ENCODE measurements at places on chromosomes 6 and 20.

DNA sequence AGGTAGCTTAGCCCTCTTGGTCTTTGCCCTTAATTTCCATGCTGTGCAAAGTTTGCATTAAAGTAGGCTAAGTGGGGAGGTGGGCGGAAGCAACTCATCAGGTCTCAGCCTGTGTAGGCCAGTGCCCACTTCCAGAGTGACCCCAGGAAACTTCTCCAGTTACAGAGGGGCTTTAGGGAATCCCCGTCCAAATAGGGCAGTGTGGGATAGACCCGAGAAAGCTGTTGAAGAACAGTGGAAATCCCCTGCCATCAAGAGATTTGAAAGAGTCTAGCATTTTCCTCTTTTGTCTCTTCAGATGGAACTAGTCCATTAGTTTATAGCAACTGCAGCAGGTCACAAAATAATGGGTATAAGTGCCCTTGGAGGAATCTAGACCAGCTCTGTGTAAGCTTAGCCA is 20.2 kb downstream of the SF3B5 start:
- no peak for DNase-seq

DNA sequence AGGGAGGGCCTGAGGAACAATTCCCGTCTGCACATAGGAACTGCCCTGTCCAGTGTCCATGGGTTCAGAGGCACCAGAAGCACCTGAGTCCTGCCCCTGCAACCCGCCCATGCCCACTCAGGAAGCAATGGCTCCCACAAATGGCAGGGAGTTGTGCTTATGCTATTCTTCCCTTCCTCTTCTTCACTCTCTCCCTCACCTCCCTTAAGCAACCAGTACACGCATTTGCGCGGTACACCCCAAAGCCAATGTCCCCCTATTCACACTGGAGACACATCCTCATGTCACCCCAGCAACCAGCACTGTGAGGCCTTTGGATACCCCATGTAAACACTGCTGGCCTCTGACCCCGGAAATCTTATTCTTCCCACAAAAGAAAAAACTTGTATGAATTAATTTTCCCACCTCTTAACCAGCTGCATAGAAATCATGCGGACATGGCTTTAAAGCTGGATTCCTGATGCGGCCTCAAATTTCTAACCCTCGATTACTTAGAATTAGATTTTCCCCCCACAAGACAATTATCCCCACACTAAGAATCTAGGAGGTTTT is 30.9 kb downstream of the FYN start:
- DNase-seq: no peak

- DNase-seq: peak; percentile 56
Measured at GRCh38 chr6:106334646-106335448, 9.3 kb upstream of the ATG5 start.

DNA sequence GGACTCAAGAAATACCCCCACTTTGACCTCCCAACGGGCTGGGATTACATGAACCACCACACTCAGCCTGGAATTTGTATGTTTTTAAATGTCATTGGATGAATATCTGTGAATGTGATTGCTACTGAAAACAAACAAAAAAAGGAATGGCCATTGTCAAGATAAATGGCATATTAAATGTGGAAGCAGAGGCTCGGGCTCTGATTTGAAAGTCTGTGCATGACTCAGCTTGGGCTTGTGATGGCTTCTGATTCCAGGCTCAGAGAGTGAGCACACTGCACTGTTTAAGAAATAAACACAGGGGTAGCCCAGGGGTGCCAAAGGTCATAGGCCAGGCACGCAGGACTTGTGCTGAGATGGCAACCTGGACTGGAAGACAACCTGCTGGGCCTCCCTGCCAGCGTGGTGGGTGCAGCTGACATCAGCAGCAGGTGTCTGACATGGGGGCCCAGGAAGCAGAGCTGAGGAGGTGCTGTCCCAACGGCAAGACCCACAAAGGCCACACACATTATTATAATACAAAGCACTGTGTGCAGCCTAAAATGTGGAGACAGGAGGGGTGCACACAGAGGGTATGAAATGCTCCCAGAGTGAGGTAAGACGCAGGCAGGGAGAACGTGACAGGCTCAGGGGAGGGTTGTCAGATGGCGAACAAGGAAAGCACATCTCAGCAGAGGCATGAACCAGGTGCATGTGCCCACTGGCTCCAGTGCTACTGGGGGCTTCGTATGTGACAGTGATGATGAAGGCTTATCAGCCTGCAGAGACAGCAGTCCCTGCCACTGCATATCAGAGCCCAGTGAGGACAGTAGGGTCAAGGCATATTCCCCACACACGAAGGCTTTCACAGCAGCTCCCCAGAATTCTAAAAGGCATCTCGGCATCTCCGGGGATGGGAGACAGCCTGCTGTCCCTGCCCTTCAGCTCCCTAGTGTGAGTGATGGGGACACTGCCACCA is 169.4 kb downstream of the SYNDIG1 start:
- DNase-seq: no peak

DNA sequence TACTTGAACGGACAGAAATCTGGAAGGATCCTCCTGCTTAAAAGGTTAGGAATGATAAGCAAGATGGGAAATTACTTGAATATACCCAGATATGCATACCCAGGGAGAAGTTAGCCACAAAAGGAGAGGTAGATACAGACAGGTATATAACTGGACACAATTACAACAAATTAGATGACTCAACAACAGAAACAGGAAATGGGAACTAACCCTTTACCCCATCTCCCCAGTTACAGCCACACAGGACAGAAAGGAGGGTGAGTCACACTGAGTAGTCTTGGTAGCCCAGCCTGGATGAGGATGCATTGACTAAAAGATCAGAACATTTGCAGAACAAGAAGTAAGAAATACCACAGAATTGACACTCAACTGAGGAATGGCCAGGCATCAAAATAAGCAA is 61.2 kb downstream of the C6orf52 start:
- no peak for DNase-seq

- DNase-seq: no peak
Measured at GRCh38 chr6:43953794-43954310, 173.4 kb downstream of the MRPL14 start.

- DNase-seq: no peak
Measured at GRCh38 chr6:29035951-29036350, 9.0 kb downstream of the OR2W1 start.

DNA sequence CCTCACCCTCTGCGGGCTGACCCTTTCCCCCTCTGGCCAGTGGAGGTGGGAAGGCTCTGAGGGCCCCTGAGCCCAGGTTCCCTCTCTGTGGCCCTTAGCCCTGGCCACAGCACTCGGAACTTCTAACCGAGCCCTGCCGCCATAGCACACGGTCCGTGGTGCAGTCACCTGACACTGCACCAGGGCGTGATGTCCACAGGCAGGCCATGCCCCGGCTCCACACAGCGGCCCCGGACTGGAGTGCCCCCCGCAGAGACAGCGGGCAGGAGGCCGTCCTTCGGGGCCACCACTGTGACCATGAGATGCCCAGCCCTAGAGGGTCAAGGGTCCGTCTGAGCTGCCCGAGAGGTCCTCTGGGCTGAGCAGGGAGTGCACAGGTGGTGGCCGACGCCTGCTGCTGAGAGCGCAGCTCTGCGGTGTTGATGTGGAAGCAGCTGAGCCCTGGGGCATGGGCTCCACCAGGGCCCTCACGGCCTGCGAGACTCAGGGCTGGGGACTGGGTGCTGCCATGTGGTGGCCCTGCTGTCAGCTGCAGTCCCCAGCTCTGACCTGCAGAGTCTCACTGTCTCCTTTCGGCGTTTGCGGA is 11.2 kb upstream of the BHLHE23 start:
- DNase-seq: no peak

GRCh38 chr6:55069132-55069781 is 105.1 kb upstream of the HCRTR2 start:
- no peak for DNase-seq

DNA sequence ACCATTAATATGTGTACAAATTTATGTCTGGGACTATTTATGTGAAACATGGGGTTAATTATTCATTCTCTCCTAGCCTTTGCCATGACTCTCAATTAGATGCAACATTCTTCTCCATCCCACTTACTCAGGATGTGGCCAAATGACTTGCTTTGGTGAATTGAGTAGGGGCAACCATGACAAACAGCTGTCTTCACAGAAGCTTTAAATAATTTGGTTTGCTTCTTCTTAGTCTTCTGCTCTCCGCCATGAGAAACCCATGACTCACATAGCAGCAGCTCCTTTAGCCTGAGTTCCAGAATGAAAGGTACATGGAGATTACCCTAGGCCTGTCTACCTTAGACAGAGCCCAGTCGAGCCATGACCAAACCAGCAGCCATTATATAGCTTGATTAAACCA is 74.7 kb downstream of the FRK start:
- DNase-seq: no peak

DNA sequence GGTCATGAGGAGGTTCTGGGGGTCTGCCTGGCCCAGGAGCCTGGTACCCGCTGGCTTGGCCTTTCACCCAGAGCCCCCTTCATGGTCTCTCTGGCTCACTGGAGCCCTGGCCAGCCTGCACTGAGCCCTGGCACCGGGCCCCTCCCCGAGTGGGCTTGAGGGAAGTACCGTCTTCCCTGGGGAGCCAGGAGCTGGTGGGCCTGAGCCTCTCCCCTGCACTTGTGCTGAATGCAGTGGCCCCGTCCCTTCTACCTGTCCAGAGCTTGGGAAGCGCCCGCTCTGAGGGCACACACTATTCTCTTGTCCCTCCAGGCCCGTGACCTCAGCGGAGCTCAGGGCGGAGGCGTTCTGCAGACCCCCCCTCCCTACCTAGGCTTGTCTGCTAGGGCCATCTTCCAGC is 62.2 kb downstream of the TCP11 start:
- no peak for DNase-seq

- peak; percentile 60 for DNase-seq
Measured at GRCh38 chr6:21593412-21593926, at the start of gene SOX4. Gene SOX4 (plus strand): TSS chr6:21593751. CDS start chr6:21594535, 784 bp downstream.

DNA sequence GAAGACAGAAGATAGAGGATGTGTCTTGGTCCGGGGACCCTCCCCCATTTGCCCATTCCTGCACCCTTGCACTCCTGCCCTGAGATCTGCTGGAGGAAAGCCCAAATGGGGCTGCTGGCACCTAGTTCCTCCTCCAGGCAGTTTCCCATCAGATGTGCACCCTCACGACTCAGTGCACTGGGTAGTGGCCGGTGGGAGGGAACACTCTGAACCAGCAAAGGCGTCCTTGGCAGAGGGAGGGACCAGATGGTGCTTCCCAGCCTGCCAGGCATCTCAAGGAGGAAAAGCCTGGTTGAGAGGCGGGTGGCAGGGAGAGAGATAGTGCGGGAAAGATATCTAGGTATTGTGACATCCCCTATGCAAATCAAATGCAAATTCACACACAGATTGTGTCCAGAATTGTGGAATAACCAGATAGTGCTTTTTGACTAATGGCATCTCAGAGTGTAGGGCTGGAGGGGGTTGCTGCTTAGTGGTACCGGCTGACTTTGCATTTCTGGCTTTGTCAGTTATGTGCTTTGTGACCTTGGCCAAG is 19.5 kb downstream of the TMEM151B start:
- no peak for DNase-seq

- no peak for DNase-seq
Measured at GRCh38 chr6:13014504-13015378, 298.2 kb downstream of the PHACTR1 start.

DNA sequence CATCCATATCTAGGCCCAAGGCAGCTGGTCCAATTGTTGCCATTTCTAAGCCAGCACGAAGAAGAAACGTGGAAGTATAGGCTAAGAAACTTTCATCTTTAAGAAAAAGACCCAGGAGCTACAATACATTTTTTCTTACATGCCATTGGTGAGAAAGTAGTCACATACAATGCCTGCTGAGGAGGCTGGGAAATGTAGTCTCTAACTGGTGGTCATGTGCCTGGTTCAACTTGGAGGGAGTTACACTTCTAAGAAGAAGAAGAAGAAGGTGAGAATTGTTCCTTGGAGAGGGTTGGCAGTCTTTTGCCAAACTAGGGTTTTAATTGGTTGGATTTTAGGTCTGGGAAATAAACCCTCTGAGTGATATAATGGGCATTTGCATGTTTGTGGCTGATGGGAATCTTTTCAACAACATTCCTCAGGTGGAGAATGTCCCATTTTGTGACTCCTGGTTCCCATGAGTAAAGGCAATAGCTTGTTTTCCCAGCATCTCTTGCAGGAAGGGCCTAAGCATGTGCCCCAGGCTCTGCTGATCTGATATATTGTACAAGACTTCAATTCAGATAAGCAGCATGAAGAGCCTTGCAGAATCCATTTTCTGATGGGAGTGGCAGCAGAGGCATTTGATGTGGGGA is 47.0 kb upstream of the PREP start:
- no peak for DNase-seq

DNA sequence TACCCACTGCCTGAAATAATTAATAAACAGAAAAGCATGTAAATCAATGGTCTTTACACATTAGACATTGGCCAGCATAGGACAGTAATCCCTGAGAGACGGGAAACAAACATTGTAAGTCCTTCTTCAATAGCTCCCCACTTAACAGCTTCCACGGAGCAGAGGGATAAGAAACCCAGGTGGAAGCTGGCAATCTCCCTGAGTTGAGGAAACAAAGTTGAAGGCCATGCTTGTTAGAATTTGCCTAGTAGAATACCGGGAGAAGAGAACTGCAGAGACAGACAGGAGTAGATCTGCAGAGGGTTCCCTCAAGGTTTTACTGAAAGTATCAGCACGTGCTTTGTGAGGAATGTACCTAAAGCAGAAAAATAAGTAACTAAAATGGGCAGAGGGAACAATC is 33.9 kb downstream of the REV3L start:
- no peak for DNase-seq

- DNase-seq: no peak
Measured at GRCh38 chr6:44614396-44614795, 226.9 kb downstream of the CDC5L start.

GRCh38 chr6:138765896-138766655 is 7.5 kb upstream of the CCDC28A start:
- DNase-seq: peak; percentile 24

- no peak for DNase-seq
Measured at GRCh38 chr6:141123497-141123896, 1009.2 kb upstream of the GJE1 start.

- DNase-seq: no peak
Measured at GRCh38 chr20:21301940-21302663, 1.0 kb upstream of the XRN2 start.

GRCh38 chr6:146210406-146211083 is 181.7 kb downstream of the GRM1 start:
- no peak for DNase-seq

DNA sequence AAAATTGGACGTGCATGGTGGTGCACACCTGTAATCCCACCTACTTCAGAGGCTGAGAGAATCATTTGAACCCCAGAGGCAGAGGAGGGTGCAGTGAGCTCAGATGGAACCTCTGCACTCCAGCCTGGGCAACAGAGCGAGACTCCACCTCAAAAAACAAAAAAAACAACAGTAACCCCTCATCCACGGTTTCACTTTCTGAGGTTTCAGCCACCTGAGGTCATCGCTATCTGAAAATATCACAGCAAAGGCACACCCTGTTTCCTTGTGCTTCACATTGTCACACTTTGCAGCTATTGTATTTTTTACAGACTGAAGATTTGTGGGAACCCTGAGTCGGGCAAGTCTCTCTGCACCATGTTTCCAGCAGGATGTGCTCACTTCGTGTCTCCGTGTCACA is 54.1 kb upstream of the FOXQ1 start:
- DNase-seq: no peak

- DNase-seq: no peak
Measured at GRCh38 chr6:104928141-104928540, 28.8 kb upstream of the LIN28B start.

- DNase-seq: no peak
Measured at GRCh38 chr20:32635764-32636163, 38.0 kb downstream of the C20orf203 start.

All from central memory CD4-positive, alpha-beta T cell (primary cell).